ENCODE measurements at places on chromosomes 11 and 22. TPM values are rescaled to one million over a fixed set of nuclear protein-coding genes. Genes with fewer than 3 reads are reported as not detected.

- no peak for DNase-seq
Measured at GRCh38 chr11:33412241-33412640, 155.1 kb downstream of the HIPK3 start.

GRCh38 chr11:81658722-81659121 lies 1074.9 kb downstream of the FAM181B start:
- no peak for DNase-seq

The FADS3 gene
- 32.0 TPM for total RNA-seq

DNA sequence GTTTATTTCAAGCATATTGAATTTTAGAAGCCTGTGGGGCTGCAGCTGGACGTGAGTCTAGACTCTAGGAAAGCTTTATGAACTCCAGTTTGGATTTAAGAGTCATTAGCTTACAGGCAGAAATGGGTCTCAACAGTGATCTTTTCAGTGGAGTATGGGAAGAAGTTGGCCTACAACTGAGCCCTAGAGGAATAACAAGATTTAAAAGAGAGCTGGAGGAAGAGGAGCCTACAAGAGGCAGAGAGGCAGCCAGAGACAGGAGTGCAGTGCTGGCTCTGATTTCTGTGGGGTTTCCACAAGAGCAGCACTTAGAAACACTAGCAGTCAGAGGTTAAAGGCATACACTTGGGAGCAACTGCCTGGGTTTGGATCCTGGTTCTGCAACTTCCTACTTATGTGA lies 17.9 kb downstream of the APOL5 start:
- DNase-seq, result peak; percentile 91

GRCh38 chr11:4751201-4751600 lies 18.5 kb downstream of the OR51F1 start:
- DNase-seq, result no peak

The SMTNL1 gene
- 143 TPM for total RNA-seq
